ENCODE measurements at places on chromosomes 3 and 15. TPM values are rescaled to one million over a fixed set of nuclear protein-coding genes. Genes with fewer than 3 reads are reported as not detected.

CCK gene
- not detected for total RNA-seq

SLC9C1 gene
- total RNA-seq: under 0.01 TPM

NDN gene
- total RNA-seq: 25.0 TPM

CHRM5 gene
- not detected for total RNA-seq

GOLGA8T gene
- total RNA-seq: 0.20 TPM

ICE2 gene
- total RNA-seq: 47.0 TPM

IL12A gene
- 0.40 TPM for total RNA-seq

THOC7 gene
- total RNA-seq: 51.1 TPM

GNB5 gene
- 29.7 TPM for total RNA-seq

ITIH1 gene
- not detected for total RNA-seq

MEX3B gene
- 9.6 TPM for total RNA-seq

SQOR gene
- total RNA-seq: 94.7 TPM

SLC27A2 gene
- total RNA-seq: not detected

KBTBD12 gene
- total RNA-seq: not detected

ATP13A5 gene
- not detected for total RNA-seq

TIMP4 gene
- 0.07 TPM for total RNA-seq

TAGLN3 gene
- 0.07 TPM for total RNA-seq

THPO gene
- total RNA-seq: 0.07 TPM

PAK2 gene
- total RNA-seq: 70.9 TPM

HERC2 gene
- 84.9 TPM for total RNA-seq

MESP2 gene
- 0.14 TPM for total RNA-seq

COL8A1 gene
- total RNA-seq: 251 TPM

UMPS gene
- total RNA-seq: 37.3 TPM

P2RY14 gene
- total RNA-seq: not detected

ANKRD63 gene
- total RNA-seq: not detected

DUOXA2 gene
- total RNA-seq: not detected

C3orf49 gene
- not detected for total RNA-seq

TM4SF4 gene
- not detected for total RNA-seq

CPN2 gene
- not detected for total RNA-seq

TNFSF10 gene
- total RNA-seq: 108 TPM

SCN11A gene
- 0.07 TPM for total RNA-seq

SNX22 gene
- 1.3 TPM for total RNA-seq

DUOX1 gene
- total RNA-seq: not detected

LMAN1L gene
- total RNA-seq: not detected

CLDN16 gene
- total RNA-seq: not detected

ACAD9 gene
- total RNA-seq: 54.0 TPM

CTXND1 gene
- total RNA-seq: not detected

GOLGA8M gene
- total RNA-seq: 0.35 TPM

EPHA6 gene
- not detected for total RNA-seq

Data from pulmonary artery endothelial cell (primary cell).